ENCODE measurements at places on chromosomes 7 and 10.

DNA sequence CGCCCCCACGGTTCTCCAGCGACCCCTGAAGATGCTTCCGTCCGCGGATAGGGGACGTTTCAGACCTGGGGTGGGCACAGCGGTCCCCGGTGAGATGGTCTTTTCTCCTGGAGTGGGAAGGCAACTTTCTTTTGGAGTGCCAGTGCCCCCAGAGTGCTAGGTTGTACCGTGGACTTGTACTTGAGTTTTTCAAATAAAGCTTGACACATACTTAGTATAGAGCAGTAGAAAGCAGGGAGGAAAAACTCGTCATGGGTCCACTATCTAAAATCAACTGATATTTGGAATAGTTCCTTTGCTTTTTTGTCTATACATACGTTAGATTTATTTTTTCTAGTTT lies 28.4 kb downstream of the RBM20 start:
- no peak for DNase-seq

- DNase-seq = no peak
Observed at GRCh38 chr7:45229156-45229920, 71.7 kb downstream of the RAMP3 start.

DNA sequence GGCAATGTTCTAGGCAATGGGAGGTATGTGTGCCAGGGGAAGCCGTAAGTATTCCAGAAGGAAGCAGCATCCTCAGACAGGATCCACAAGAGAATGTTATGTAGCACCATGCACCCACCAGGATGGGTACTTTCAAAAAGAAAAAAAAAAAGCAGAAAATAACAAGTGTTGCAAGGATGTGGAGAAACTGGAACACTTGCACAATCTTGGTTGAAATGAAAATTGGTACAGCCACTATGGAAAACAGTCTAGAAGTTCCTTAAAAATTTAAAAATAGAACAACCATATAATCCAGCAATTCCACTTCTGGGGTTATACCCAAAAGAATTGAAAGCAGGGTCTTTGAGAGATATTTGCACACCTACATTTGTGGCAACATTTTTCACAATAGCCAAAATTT lies 20.2 kb downstream of the C10orf71 start:
- DNase-seq = no peak

- no peak for DNase-seq
Observed at GRCh38 chr7:106344211-106344610, 59.4 kb upstream of the NAMPT start.

DNA sequence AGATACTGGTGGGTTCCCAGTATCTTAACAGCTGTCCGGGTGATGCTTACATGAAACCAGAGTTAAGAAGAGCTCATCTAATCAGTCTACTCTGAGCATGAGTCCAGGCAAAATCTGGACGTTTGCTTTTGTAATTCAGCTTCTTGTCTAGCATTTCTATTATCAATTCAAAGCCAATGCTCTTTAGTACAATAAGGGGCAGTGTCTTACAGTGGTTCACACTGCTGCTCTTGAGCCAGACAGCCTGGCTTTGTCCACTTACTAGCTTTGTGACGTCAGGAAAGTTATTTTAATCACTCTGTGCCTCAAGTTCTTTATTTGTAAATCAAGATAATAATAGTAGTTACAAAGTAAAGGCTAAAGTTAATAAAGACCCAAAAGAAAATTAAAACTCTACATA lies 227.3 kb upstream of the TCF7L2 start:
- DNase-seq = no peak

DNA sequence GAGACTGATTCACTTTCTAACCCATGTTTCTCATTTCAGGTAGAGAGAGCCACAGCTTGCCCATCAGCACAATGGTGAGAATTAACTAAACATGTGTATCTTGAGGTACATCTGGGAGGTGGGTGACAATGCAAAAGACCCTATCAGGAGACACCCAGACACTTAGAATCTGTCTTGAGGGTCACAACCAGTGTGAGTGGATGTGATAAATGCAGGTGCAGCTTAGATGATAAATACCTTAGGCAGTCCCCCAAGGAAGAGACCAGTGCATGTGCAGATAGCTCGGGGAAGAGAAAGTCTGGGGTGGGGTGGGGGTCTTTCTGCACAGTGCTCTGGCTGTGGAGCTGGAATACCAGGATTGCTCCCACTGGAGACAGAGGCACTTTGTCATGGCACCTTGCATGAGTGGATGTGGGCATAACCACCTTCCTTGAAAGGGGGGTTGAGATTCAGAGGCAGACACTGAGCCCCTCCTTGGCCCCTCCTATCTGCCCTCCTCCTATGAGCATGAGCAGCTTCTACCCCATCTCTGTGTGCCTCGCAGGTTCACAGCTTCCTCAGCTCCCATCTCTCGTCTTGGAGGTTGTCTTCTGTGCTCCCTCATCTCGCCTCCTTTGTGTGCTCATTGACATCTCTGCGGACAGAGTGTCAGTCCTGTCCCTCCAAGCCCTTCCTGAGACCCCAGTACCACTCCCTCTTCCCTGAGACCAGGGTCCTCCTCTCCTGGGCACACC lies 349.8 kb downstream of the TCERG1L start:
- no peak for DNase-seq

DNA sequence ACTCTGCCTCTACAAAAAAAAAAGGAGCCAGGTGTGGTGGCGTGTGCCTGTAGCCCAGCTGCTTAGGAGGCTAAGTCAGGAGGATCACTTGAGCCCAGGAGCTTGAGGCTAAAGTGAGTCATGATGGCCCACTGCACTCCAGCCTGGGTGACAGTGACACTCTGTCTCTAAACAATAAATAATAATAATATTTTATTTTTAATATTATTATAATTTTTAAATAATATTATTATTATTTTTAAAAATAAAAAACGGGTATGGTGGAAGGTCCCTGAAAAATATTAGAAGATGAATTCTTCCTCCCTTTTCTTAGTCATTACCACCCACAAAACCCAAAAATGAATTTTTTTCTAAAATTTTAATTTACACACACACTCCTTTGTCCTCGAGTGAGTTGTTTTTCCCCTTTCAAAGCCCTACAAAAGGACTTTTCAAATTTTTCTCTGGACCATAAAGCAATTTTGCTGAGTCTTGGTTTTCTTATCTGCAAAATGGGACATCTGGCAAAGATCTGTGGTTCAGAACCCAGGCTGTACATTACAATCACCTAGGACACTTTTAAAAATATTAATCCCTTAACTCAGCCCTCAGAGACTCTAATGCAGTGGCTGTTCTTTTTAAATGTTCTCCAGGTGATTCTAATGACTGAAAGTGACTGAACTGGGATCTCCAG lies 174.0 kb upstream of the NEBL start:
- no peak for DNase-seq

GRCh38 chr7:71753956-71754664 lies 622.2 kb downstream of the GALNT17 start:
- no peak for DNase-seq

DNA sequence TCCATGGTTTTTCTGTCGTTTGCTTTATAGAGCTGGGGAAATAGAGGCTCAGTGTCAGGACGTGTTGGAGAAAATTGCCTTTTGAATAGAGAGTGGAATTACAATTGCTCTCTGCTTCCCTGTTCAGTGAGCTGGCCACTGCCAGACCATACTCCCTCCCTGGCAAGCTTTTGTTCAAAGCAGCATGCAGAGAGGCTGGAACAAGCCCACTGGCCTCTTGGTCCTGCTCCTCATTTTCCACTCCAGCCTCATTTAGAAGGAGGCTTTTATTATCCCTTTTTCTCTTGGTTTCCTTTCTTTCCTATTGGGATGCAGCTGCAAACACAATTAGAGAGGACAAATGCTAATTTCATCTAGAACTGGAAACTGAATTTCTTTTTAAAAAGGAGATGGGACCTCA lies 302.2 kb upstream of the PODXL start:
- DNase-seq = no peak

DNA sequence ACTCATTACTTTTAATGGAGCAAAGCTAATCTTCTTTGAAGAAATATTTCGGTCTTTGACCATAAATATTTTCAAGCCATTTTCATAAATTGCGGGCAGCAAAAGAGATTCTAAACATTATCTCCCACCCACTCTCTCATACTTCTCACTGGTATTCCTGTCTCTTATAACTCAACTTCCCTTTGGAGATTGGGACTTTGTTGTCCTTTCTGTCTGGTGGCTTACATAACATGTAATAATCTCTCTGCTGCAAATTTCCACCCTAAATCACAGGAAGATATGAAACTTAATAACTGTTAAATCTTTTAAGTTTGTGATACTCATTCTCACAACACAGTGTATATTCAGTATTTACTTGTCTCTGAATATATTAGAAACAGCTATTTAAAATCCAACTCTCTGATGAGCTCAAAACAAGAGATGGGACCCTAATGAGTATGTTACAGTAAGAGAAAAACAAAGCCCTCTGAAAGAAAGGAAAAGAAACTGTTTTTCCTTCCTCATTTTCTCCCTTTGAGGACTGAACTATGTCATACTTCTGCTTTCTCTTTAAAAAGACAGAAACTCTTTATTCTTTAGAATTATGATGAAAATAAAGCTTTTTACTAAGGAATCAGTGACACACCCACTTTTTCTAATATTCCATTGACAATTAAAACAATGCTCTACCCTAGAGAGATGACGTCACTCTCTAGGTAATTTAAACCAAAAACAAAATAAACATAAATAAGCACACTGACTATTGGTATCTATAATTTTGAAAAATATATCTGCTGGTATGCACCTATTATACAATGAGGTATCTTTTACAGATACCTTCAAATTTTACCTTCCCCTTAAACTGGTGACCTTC lies 14.7 kb downstream of the CALCR start:
- DNase-seq = no peak

- DNase-seq = no peak
Observed at GRCh38 chr7:26993816-26994810, 101.7 kb downstream of the HOXA1 start.

- no peak for DNase-seq
Observed at GRCh38 chr10:72285972-72286521, 12.3 kb downstream of the DDIT4 start.

DNA sequence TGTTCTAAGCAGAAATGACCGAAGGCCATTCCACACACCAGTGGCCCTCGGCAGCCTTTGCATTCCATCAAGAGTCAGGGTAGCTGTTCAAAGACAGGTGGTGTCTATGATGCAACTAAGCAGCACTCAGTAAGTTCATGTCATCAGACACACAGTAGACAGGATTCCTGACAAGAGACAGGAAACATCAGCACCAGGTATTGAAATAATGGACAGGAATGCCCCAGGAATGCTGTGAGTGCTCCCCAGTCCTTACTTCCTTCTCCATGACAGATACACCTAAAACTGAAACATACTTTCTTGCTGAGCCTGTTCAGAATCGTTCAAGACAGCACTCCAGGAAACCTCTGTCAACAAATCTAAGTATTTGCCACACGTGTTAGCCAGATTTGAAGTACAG lies 204.4 kb downstream of the TPST1 start:
- no peak for DNase-seq

GRCh38 chr10:110337906-110338305 lies 33.2 kb upstream of the SMNDC1 start:
- no peak for DNase-seq

All from CD4-positive, alpha-beta T cell treated with Interferon alpha-2 for 1 hour (primary cell).